Foreskin keratinocyte (primary cell): ENCODE measurements at places on chromosomes 7 and 10. TPM values are rescaled to one million over a fixed set of nuclear protein-coding genes. Genes with fewer than 3 reads are reported as not detected.

Gene ARHGAP21
- 21.2 and 23.9 TPM in 2 replicates for polyA plus RNA-seq

Gene PRPS1L1
- not detected in 2 replicates for polyA plus RNA-seq

Gene VPS37D
- polyA plus RNA-seq: 1.4 and 2.5 TPM in 2 replicates

Gene FBXO24
- polyA plus RNA-seq: 0.44 and 0.46 TPM in 2 replicates

Gene NPSR1
- not detected in 2 replicates for polyA plus RNA-seq
